ENCODE measurements at places on chromosomes 5 and 9.

DNA sequence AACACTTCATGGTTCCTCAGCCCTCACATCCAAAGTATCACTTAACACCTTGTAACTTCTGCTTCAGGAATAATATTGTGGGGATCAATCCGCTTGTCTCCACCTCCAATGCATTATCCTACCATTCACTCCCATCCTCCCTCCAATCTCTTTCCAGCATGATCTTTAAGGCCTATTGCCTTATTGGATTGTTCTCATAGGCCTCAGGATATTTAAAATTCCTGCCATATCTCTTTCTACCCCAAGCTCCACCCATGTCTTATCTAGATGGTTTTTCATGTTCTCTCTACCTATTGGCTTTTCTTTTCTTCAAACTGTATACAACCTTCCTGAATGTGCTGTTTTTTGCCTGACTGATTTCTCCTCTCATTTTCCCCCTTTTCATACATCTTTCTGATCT, 7.2 kb downstream of the KDM4C start:
- DNase-seq: no peak

DNA sequence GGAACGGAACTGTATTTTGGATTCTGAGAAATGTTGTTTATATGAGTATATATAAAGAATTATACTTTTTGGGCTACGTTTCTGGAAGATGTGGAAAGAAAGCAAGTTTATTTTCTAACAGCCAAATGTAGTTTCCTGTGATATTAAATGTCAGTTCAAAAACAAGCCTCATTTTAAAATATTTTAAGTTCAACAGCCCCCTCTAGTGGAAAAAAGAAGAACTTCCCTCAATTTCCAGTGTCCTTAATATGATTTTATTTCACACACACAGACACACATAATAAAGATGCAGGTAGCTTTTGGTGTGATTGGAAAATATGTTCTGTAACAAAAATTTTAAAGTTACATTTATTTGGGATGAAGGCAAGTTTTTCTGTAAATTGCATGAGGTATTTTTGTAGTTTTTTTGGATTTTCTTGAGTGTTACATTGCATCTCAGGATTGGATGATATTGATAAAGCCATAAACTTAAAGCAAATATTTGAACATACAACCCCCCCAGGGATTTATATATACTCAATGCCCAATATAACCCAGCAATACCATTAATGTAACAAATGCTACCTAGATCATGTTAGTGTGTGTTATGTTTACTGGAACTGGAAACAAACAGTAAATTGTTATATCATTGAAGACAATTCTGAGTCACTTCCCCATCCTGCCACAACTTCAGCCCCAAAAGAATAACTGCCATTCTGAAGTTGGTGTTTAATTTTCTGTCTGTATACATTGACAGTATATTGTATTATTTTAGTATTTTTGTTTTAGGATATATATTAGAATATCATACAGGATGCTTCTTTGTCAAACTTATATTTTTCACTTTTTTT, 54.0 kb downstream of the CCDC171 start:
- no peak for DNase-seq

- DNase-seq: no peak
Observed at GRCh38 chr9:19049917-19050636, 850 bp downstream of the RRAGA start.

GRCh38 chr5:143230676-143230996, 172.8 kb downstream of the NR3C1 start:
- DNase-seq: no peak

DNA sequence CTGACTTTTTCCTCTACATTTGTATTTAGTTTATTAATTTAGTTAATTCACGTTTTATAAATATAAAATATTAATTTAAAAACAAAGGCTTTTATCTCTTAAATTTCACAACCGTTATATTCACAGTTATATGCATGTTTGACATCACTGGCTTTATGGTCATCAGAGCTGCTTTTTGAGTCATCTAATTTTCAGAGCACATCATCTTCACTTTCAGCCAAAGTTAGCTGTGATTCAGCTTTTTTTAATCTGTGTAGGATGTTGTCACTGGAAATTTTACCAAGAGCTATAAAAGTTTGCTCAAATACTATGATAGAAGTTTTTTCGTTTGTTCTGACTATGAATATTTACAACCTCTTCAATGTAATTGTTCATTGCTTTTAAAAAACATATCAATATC, 12.4 kb downstream of the CDC37L1 start:
- DNase-seq: no peak

GRCh38 chr9:75414371-75415160, 326.3 kb downstream of the OSTF1 start:
- no peak for DNase-seq

- no peak for DNase-seq
Observed at GRCh38 chr5:32309761-32310160, 3.0 kb downstream of the MTMR12 start.

GRCh38 chr9:72930828-72931227, 22.0 kb downstream of the ALDH1A1 start:
- DNase-seq: no peak

- DNase-seq: no peak
Observed at GRCh38 chr5:151490627-151491026, 43.2 kb downstream of the SLC36A1 start.

DNA sequence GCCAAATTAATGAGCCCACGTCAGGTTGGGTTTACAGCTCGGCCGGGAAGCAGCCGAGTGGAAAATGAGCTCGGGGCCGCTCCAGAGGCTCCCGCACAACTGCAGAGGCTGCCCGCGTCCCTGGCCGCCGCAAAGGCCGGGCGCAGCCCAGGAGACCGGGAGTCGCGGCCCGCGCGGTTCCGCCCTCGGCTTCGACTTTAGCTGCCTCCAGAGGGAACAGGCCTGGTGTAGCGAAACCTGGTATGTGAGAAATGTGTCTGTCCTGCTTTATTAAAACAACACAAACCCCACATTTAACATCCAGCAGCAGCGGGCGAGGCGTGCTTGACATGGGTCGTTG, 66.2 kb downstream of the FOXD1 start:
- no peak for DNase-seq

DNA sequence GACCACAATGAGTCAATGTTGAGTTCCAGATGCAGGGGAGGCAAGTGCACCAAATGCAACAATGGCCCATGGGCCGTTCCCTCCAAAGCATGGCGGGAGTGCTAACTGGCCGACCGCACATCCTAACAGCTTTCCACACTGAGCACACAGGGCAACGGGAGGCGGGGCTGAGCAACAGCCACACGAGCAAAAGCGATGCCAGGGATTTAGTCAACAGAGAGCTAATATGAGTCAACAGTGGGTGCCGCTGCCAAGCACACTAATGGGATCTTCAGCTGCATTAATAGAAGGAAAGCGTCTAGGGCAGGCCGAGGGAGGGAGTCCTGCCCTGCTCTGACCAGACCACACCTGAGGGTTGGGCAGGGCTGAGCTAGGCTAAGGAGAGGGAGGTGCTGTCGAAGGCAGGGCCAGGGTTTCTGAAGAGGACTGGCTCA, 4.6 kb downstream of the EPB41L4B start:
- no peak for DNase-seq

GRCh38 chr9:129496473-129497004, 124.4 kb downstream of the C9orf50 start:
- DNase-seq: no peak

- no peak for DNase-seq
Observed at GRCh38 chr5:143554187-143554717, 150.8 kb upstream of the NR3C1 start.

DNA sequence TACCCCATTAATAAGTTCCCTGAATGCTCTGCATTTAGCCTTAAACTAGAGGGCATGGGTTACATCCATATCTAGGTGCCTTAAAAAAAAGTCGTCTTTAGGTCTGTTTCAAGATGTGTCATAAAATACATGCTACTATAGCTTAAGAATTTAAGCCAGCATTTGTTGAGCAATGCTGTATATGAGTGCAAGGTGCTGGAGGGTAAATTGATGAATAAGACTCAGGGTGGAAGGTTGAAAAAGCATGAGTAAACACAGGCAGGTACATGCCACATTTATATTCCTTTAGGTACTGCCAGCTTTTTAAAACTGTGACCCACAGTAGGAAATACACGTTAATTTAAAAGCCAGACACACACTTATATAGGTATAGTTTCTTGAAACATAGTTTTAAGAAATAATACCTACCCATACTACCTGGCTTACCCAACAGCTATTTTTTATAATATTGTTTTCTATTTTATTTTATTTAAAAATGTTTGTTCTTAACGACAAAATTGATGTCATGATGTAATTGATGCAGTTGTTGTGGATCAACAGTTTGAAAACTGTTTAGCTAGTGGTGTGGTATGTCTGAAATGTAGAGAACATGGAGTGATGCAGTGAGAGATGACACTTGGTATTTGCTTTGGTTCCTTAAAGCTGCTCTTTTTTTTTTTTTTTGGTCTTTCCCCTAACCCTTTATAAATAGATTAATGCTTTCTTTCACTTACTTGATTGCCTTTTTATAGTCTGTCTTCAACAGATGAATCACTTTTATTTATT, 3.9 kb downstream of the HMGCR start:
- no peak for DNase-seq

DNA sequence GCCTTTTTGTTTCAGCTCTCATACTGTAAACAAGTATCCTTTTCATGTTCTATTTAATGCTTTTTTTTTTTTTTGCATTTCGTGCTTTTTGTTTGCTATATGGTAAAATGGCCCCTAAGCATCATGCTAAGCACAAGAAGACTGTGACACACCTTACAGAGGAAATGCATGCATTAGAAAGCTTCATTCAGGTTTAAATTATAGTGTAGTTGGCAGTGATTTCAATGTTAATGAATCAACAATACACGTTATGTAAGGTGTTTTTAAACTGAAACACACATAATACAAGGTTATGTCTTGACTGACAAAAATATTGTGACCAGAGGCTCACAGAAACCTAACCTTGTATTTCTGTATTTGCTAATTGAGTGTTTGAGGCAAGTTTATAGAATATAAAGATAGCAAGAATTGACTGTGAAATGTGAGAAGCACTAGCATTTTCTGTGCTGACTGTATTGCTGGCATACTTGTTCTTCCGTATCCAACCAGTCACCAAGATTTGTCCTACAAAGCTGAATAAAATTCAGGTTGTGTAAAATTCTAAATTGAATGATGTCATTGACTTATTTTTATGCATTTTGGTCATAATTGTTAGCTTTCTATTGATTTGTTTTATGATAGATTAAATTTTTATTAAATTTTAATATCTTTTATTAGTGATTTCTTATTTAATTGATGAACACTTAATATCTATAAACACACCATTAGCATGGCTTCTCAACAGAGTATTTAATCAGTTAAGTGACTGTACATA, 4.1 kb downstream of the CFAP95 start:
- DNase-seq: no peak

DNA sequence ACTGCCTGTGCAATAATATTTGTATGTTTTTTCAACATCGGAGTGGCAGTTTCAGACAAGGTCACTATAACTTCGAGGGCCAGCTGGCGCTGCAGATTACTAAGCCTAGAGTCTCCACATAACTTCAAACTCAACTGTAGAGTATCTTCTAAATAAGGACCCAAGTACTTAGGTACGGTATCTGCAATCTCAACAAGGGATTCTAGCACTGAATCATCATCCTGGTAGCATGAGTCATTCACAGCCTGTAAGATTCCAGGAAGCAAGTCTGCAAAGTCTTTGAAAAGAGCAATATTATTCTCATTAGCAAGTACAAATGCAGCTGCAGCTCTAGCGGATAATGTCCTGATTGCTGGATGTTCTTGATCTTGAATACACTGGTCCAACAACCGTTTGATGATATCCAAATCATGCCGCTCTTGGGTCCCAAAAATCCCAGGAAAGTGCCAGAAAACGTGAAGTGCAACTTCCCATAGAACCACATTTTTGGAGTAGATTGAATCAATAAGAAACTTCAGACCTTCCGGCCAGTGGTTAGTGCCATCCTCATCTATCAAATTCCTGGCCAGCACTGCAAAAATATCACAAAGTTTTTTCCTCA, 654 bp downstream of the RANBP6 start:
- DNase-seq: no peak

- no peak for DNase-seq
Observed at GRCh38 chr5:150361301-150361700, 3.8 kb downstream of the TCOF1 start.

DNA sequence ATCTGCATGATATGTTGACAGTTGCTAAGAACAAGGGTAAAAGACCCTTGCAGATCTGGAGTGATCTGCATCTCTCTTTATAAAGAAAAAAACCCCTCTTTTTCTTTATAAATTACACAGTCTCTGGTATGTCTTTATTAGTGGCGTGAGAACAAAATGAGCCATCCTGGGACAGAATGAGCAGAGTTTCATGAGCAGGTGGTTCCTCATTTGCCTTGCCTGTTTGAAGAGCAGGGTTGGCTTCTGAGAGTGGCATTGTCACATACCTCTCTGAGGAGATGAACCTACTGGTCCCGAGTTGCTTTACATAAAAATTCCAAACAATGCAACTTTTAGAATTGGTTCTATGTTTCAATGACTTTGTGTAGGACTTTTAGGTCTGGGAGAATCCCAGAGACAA, 94.3 kb downstream of the INSYN2B start:
- no peak for DNase-seq

GRCh38 chr5:110517396-110517795, 209.1 kb downstream of the TMEM232 start:
- no peak for DNase-seq

- no peak for DNase-seq
Observed at GRCh38 chr9:27457445-27457844, 66.6 kb upstream of the IFNK start.

DNA sequence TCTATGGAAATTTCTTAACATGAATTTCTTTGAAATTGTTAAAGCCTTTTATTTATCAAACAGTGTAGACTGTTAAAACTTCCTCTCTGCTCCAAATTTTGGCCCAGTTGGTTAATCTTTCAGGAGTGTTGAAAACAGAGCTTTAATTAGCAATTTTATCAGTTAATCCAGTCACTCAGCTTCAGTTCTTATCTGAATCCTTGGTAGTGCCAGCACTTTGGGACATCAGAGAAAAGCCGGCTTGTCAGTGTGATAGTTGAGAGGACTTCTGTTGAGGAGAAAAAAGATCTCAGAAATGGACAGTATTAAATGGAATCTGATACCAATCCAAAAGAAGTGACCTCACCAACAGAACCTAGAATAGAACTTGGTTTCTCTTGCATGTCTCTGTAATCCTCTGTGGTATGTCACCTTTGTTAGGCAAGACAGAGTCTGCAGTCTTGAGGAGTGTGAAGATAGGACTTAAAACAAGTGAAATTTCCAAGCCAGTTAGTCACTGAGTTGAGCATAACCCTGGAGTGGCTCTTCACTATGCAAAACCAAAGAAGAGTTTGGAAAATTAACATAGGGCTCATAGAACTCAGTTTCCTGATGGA, 251.8 kb downstream of the NNT start:
- DNase-seq: no peak

DNA sequence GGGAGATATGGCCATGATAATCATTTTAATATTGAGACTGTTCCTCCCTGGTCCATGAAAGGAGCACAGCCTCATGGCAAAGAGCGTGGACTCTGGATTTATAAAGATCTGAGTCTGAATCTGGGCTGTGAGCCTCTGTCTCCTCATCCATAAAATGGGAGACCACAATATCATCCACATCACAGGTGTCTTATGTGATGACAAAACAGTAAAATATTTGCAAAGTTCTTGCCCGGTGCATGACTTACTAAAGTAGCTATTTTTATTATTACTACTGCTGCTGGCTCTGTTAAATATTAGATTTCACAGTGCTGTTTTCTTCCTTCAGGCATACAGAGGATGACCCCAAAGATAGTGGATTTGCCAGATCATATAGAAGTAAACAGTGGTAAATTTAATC, 74.1 kb downstream of the TEK start:
- no peak for DNase-seq
